Hematopoietic multipotent progenitor cell treated with erythropoietin and hydrocortisone succinate and interleukin-3 and kit ligand, for 8 days (in vitro differentiated cells): ENCODE measurements at places on chromosomes 7 and 10.

DNA sequence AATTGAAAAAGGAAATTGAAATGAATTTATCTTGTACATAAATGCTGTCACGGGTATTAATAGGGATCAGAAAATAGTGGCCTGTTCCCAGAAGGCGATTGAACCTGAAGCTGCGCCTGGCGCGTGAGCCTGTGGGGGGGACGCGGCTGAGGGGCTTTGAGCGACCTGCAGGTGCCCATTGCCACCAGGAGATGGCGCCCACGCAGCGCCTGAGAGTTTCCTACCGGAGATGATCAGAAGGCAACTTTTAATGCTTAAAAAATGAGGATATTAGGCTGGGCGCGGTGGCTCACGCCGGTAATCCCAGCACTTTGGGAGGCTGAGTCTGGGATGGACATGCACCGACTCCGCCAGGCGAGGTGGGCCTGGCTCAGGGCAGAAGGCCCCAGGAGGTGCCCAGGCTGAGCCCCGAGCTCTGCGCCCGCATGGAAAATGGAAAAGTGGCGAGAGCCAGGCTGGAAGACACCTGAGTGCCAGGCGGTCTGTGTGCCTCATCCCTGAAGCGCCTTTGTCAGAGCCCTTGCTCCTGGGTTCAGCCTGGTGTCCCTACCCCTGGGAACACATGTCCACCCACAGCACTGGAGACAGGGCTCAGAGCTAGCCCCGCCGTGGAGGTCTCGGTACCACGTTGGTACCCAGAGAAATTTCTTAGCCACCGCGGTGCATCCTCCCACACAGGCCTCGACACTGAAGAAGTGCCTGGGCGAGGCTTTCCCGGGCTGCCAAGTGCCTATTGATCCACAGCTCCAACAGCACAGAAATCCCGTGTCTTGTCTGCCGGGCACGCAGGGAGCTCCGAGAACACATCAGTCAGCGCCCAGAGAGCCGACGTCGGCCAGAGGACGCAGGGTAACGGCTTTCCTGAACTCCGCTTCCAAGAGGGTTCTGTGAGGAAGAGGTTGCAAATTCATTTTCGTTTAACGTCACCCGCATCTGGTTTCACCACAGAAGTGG is 117.4 kb downstream of the INPP5A start:
- DNase-seq: peak; percentile 39

DNA sequence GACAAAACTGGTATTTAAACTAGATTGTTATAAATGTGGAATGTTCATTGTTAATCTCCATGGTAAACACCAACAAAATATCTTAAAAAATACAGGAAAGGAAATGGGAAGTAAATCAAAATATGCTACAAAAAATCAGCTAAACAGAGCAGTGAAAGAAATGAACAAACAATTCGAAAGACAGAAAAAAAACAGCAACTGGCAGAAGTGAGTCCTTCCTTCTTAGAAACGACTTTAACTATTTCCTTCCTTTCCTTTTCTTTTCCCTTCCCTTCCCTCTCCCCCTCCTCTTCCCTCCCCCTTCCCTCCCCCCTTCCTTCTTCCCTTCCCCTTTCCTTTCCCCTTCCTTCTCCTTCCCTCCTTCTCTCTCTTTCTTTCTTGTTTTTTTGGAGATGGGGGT is 12.8 kb downstream of the ZNF248 start:
- no peak for DNase-seq

- peak; percentile 55 for DNase-seq
Measured at GRCh38 chr7:43072530-43072929, 39.9 kb upstream of the HECW1 start.

DNA sequence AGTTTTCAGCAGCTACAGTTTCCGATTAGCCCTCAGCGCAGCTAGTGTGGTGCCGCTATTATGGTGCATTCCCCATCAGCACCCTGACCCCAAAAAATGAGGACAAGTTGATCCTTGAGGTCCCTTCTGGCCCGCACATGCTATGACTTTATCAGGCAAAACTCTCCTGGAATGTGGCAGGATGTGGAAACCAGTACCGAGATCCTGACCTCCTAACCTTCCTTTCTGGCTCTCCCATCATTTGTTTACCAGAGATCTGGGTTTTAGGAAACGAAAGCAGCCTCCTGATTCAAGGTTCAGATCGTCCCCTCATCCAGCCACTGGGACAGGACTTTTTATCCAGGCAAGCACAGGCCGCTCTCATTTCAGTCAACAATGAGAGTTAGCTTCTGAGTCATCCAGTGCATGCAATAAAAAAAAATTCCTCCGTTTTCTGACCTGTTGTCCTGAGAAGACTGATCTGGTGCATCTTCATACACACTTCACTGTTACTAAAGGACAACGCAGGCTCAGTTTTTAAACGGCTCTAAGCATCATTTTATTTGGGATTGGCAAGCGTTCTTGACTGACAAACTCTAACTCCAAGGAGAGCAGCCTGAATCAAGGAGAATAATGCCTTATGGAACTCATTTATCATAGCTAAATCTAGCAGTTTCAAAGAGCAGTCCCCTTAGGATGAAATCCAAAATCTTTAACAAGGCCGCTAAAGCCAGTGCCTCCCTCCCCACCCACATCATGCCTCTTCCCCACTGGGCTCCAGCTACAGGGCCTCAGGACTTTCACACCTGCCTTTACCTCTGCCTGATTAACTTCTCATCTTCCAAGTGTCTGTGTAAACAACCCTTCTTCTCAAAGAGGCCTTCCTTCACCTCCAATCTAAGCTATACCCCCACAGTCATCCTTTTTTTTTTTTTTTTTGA is 17.1 kb downstream of the PDLIM1 start:
- DNase-seq: no peak

- DNase-seq: peak; percentile 30
Measured at GRCh38 chr10:76311752-76312636, 880.6 kb downstream of the LRMDA start.

DNA sequence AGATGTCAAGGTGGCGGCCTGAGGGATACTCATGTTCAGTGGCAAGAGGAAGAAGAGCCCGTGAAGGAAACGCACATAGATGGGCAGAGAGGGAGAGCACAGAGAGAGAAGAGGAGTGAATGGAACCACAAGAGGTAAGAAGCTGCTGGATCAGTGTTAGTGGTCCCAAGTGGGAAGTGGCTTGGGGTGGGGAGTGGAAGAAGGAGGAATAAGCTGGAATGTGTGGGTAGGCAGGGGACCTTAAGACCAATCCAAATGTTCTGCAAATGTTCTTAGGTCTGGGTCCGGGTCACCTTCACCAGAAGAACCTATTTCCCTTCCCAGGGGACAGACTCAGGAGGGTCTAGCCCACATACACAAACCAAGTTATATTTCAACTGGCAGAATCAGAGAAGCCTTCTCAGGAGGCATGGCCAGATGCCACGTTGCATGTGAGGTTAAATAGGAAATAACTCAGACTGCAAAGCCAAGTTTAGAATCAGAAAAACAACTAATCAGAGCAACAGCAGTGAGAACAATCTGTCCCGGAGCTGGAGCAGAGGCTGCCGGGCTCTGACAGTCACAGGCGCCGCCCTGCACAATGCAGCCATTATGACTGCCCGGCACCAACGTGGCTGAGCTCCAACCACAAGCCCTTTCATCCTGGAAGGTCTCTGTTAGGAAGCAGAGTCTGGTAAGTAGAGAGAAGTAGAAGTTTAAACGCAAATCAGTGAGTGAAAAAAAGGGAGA is 78.6 kb upstream of the ARMC3 start:
- no peak for DNase-seq

- no peak for DNase-seq
Measured at GRCh38 chr10:95168694-95169093, 25.3 kb upstream of the ACSM6 start.

DNA sequence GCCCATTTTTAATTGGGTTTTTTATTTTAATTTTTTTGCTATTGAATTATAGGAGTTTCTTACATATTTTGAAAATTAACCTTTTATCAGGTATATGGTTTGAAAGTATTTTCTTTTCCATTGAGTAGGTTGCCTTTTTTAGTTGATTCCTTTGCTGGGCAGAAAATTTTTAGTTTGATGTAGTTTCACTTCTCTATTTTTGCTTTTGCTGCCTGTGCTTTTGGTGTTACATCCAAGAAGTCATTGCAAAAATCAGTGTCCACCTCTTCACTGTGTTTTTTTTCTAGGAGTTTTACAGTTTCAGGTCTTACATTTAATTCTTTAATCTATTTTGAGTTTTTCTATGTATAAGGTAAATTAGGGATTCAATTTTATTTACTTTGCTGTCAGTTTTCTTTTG is 129.8 kb upstream of the FERD3L start:
- no peak for DNase-seq

- no peak for DNase-seq
Measured at GRCh38 chr10:8656261-8656660, 601.8 kb downstream of the GATA3 start.

DNA sequence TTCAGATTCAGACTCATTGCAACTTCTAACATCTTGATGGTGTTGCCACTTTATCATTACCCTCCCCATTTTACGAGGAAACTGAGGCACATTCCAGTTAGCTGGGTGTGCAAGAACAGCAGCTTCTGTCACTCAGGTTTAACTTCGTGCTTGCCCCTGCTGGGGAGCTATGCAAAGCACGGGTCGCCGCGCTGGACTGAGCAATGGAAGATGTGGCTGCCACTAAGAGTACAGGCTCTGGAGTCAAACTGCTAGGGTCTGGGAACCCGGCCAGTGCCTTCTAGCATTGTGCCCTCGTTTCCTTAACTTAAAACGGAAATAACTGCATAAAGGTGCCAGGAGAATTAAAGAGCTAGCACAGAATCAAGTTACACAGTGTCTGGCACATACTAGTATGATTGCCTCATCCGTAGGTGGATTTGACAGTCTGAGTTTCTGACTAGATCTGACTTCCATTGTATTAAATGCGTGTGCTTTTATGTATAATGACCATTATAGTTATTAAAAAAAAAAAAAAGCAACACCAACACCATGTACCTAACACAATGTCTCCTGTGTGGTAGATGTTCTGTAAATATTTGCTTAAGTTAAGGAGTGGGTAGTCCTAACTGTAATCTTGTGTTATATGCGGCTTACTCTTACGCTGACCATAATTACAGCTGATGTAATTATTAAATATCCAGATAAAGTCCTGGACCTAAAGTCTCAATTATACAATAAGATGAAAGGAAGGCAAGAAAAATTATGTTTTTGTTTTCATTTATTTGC is 842 bp downstream of the ZNF22 start:
- DNase-seq: peak; percentile 55

DNA sequence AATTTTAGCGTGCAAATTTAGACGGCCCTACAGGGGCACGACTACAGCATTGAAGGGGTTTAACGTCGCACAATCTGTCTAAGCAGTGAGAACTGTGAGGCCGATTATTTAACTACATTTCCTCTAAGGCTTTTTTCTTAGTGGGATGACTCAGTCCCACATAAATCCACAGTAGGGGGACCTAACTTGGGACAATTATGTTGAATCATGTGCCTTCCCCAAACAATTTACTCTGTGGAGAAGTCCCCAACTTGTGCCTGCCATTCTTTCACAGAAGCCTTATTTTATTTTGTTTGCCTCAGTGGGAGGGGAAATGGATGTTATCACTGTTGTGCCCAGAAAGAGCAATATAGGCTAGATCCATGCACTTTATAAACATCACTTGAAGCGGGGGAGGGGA is 80.3 kb upstream of the CDCA7L start:
- DNase-seq: no peak

DNA sequence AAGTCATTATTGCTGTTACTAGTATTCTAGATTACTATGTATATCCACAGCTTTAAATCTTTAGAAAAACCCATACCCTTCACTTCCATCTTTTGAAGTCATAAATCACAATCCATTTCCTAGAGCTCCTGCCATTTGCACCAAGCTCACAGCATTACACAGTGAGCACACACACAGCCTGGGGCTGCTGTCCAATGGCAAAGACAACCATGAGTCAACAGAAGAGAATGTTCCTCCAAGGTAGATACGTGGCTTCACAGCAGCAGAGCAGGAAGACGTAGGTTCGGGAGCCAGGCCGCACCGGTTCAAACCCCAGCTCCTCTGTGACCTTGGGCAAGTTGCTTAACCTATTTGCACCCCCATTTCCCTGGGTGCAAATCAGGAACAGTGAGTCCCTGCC is 234.6 kb downstream of the DIP2C start:
- DNase-seq: no peak

- no peak for DNase-seq
Measured at GRCh38 chr7:141158561-141158960, 84.7 kb downstream of the TMEM178B start.

DNA sequence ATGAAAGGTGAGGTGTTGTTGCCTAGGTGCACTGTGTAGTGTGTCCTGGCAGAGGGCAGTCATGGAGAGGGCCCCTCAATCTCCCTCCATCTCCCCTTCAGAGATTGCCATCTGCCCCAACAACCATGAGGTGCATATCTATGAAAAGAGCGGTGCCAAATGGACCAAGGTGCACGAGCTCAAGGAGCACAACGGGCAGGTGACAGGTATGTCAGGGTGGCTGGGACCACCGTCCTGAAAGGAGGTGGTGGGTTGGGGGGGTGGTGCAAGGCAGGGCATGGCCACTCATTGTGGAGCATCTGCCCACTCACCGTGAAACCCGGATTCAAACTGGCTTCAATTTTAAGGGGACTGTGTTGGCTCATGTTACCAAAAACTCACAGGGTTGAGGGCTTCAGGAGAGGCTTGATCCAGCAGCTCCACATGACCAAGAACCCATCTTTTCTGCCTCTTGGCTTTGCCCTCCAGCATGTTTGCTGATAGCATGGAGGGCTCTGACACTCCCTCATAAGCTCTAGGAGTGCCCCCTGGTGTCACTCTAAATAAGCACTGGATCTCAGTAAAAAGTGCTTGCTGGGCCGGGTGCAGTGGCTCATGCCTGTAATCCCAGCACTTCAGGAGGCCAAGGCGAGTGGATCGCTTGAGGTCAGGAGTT is 12.2 kb downstream of the ARPC1B start:
- peak; percentile 82 for DNase-seq

DNA sequence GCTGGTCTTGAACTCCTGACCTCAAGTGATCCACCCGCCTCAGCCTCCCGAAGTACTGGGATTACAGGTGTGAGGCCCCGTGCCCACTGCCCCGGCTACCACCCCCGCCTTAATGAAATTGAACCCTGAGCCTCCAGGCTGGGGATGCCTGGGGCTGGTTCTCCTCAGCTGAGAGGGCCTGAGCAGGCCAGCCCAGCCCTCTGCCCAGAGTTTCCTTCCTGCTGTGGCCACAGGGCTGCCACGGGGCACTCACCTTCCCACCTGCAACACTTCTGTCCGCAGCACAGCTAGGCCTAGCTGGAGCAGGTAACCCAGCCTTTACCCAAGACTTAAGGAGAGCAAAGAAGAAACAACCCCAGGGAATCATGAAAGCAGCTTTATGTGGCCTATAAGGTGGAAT is 78.1 kb upstream of the ANLN start:
- no peak for DNase-seq

DNA sequence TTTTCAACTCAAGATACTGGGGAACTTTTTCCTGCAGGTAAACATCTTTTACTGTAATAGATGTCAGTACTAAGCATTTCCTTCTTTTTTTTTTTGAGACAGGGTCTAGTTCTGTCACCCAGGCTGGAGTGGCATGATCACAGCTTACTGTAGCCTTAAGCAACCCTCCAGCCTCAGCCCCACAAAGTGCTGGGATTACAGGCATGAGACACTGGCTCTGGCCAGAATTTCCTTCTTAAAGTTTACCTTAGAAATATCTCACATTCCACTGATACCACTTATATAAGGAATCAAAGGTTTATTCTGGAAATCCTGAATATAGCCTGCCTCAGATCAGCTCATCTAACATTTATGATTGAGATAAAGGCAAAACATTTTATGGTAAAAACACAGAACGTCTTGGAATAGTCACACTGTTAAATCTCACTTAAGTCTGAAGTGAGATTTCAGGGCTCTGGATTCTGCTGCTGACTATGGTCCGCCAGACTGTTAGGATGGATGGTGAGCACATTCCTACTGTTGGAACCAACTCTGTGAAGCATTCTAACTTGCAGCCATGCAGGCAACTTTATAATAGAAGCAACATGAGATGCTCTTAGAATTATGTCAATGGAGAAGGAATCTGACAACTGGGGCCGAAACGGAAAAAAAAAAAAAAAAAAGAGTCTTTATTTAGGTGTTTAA is 151.9 kb downstream of the ZMYND11 start:
- no peak for DNase-seq
